ENCODE measurements at places on chromosomes 4 and X.

- DNase-seq, result no peak
Measured at GRCh38 chrX:9873952-9874351, 87.7 kb downstream of the SHROOM2 start.

GRCh38 chr4:184281231-184282139, 63.8 kb upstream of the ENPP6 start:
- no peak for DNase-seq

- DNase-seq, result no peak
Measured at GRCh38 chrX:65630771-65631170, 36.7 kb upstream of the MSN start.

DNA sequence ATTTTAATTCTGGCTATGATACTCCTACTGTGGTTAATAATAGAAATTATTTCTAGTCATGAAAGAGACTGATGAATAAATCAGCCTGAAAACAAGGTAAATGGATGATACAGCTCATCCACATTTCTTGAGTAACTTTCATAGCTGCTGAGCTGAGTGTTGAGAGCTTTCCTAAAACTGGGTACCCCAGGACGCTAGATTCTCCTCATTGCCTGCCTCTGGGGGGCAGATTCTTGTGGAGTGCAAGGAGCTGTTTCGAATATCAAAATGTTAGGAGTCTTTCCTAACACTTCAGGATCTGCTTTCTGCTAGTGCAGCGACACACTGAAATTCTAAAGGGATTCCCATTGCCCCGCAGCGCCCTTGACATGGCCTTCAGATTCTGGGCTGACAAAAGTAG, 2.1 kb downstream of the MND1 start:
- no peak for DNase-seq

GRCh38 chr4:2667428-2667827, 88.7 kb downstream of the TNIP2 start:
- DNase-seq, result no peak

Data from ascending aorta (tissue), 2 donors.